PC-3 (cell line): ENCODE measurements at places on chromosomes 13 and 19. TPM values are rescaled to one million over a fixed set of nuclear protein-coding genes. Genes with fewer than 3 reads are reported as not detected.
A peak's percentile ranks its signal among the peaks of the same experiment; 100 is the strongest.

DNA sequence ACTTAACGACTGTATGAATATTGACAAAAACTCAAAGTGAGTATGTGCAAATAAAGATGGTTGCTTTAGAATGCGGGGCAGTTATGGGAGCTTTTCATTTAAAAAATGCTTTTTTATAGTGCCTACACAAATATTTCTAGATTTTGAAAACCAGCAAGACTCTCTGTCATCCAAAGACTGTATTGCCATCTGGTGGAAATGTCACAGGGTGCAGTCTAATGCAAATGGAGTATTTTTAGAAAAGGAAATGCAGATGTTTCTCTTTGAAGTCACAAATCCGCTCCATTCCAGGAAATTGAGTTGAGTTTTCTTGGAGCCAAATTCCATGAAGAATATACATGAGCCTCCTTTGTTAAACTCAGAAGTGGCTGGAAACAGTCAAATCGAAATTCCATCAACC is 2.3 kb upstream of the C1QTNF9B start:
- H3K27ac ChIP-seq, result no peak overlapping the region
- H3K4me3 ChIP-seq, result no peak overlapping the region
- H3K27me3 ChIP-seq, result no peaks in the 10 kb centered on the region
- H3K4me1 ChIP-seq, result peaks cover 17% of the 10 kb centered on the region

GRCh38 chr19:45498411-45499195 is at the start of gene PPM1N:
PPM1N (plus strand) TSS chr19:45498443; CDS start chr19:45498473, 30 bp downstream.
- peaks cover 7% of the 10 kb centered on the region; the same call in 1 of the 2 replicates for H3K4me1 ChIP-seq
- H3K4me3 ChIP-seq, result peak within 1 kb of the TSS; percentile 64
- H3K36me3 ChIP-seq, result no peaks in the 10 kb centered on the region
- no peak within 1 kb of the TSS for H3K27ac ChIP-seq

DNA sequence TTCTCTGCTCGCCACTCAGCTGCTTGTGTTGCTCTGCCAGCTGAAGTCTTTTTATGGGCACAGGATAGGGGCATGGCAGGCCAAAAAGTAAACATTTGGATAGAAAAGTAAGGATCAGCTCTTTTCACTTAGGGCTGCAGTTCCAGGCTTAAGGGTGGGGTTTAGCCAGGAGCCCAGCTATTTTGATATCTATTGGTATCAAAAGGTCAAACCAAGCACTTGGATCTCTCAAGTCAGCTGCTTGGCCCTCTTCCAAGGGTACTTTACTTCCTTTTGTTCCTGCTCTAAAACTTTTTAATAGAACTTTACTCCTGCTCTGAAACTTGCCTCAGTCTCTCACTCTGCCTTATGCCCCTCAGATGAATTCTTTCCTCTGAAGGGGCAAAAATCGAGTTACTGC is 55.7 kb upstream of the ABCC4 start:
- 0 out of 2 replicates have a peak, but pooled peaks cover 3% of the 10 kb centered on the region for H3K4me1 ChIP-seq
- H3K36me3 ChIP-seq, result no peaks in the 10 kb centered on the region
- H3K27me3 ChIP-seq, result no peaks in the 10 kb centered on the region
- DNase-seq, result no peak
- no peak overlapping the region for H3K4me3 ChIP-seq

DNA sequence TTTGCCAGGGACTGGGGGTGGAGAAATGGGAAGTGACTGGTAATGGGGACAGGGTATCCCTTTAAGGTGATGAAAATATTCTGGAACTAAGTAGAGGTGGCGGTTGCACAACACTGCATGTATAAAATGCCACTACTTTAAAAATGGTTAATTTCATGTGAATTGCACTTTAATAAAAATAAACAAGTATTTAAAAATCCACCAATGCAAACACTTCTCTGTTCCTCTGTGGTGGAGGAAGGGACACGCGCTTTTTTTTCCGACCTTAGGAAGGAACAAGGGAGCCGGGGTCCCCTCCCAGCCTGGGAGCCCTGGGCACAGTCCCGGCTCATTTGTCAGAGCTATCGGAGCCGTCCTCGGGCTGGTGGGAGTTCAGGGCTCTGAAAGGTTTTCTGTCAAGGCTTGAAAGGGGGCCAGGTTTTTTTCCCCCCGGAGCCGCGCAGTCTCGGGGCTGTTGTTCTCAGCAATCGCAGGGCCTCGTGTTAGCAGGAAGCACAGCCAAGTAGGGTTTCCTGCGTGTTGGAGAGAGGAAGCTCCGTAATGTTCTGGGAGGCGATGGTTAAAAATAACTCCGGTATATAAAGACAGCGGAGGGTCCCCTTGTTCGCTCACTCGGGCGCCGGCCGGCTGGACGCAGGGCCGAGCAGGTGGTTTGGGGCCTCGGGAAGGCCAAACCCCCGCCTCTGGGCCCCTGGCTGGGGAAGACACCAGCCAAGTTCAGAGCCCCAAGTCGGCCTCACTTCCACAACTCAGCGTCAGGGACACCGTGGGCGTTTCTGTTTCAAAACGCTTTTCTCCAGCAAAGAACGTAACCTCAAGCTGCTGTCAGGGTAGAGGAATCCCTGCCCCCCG is 41.2 kb upstream of the KLF2 start:
- no peak overlapping the region for H3K4me3 ChIP-seq
- H3K4me1 ChIP-seq, result peaks cover 18% of the 10 kb centered on the region
- H3K36me3 ChIP-seq, result no peaks in the 10 kb centered on the region
- H3K27ac ChIP-seq, result no peak overlapping the region
- H3K27me3 ChIP-seq, result no peaks in the 10 kb centered on the region

GRCh38 chr19:17406046-17406886 is 836 bp upstream of the BST2 start:
- no peak for DNase-seq
- no peak overlapping the region for H3K27ac ChIP-seq
- H3K27me3 ChIP-seq, result no peaks in the 10 kb centered on the region

GRCh38 chr19:45613926-45614725 is 12.1 kb upstream of the GPR4 start:
- H3K36me3 ChIP-seq, result peaks cover 10% of the 10 kb centered on the region; the same call in 1 of the 2 replicates
- H3K27ac ChIP-seq, result peak overlapping the region; percentile 99
- H3K4me3 ChIP-seq, result peak overlapping the region; percentile 50
- peaks cover 24% of the 10 kb centered on the region for H3K4me1 ChIP-seq

DNA sequence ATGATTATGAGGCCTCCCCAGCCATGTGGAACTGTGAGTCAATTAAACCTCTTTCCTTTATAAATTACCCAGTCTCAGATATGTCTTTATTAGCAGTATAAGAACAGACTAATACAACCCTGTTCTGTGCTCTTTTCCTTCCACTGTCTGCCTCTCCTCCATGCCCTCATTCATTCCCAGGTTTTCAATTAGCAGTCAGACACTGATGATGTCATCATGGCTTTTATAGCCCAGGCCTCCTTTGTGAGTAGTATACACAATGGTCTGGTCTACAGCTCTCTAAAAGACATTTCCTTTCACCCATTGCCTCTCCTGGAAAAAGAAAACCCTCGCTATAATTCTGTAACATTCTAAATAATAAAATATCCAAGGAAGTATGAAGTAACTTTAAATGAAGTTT is 25.5 kb downstream of the FGF14 start:
- H3K4me3 ChIP-seq, result no peak overlapping the region
- H3K4me1 ChIP-seq, result no peaks in the 10 kb centered on the region
- H3K27ac ChIP-seq, result no peak overlapping the region
- 0 out of 2 replicates have a peak, but pooled peaks cover 6% of the 10 kb centered on the region for H3K27me3 ChIP-seq

GRCh38 chr13:33213797-33214196 is 71.8 kb downstream of the STARD13 start:
- no peaks in the 10 kb centered on the region for H3K36me3 ChIP-seq
- H3K4me1 ChIP-seq, result peaks cover 22% of the 10 kb centered on the region
- no peak overlapping the region for H3K27ac ChIP-seq
- DNase-seq, result no peak

GRCh38 chr13:101917833-101918661 is 465.6 kb downstream of the ITGBL1 start:
- H3K27me3 ChIP-seq, result peaks cover 71% of the 10 kb centered on the region
- no peak for DNase-seq
- H3K4me1 ChIP-seq, result no peaks in the 10 kb centered on the region
- no peaks in the 10 kb centered on the region for H3K36me3 ChIP-seq

- peaks cover 33% of the 10 kb centered on the region for H3K4me1 ChIP-seq
- peak overlapping the region; percentile 3; the same call in 1 of the 2 replicates for H3K27ac ChIP-seq
- no peak overlapping the region for H3K4me3 ChIP-seq
- no peaks in the 10 kb centered on the region for H3K27me3 ChIP-seq
- peak; percentile 31 for DNase-seq
- no peaks in the 10 kb centered on the region for H3K36me3 ChIP-seq
Measured at GRCh38 chr13:109816112-109816807, 29.9 kb upstream of the IRS2 start.

- H3K4me3 ChIP-seq, result no peak overlapping the region
- peaks cover 81% of the 10 kb centered on the region for H3K27me3 ChIP-seq
- no peak overlapping the region for H3K27ac ChIP-seq
- no peaks in the 10 kb centered on the region for H3K4me1 ChIP-seq
- no peak for DNase-seq
- no peaks in the 10 kb centered on the region for H3K36me3 ChIP-seq
Measured at GRCh38 chr19:51644636-51645271, 1.9 kb downstream of the SIGLEC14 start.

- H3K27ac ChIP-seq, result no peak overlapping the region
- no peaks in the 10 kb centered on the region for H3K27me3 ChIP-seq
- H3K4me1 ChIP-seq, result no peaks in the 10 kb centered on the region
Measured at GRCh38 chr13:106917024-106917571, 349.2 kb upstream of the ARGLU1 start.

- peaks cover 5% of the 10 kb centered on the region for H3K4me1 ChIP-seq
- DNase-seq, result no peak
- H3K4me3 ChIP-seq, result no peak overlapping the region
Measured at GRCh38 chr13:112905619-112905989, 63.4 kb upstream of the MCF2L start.

DNA sequence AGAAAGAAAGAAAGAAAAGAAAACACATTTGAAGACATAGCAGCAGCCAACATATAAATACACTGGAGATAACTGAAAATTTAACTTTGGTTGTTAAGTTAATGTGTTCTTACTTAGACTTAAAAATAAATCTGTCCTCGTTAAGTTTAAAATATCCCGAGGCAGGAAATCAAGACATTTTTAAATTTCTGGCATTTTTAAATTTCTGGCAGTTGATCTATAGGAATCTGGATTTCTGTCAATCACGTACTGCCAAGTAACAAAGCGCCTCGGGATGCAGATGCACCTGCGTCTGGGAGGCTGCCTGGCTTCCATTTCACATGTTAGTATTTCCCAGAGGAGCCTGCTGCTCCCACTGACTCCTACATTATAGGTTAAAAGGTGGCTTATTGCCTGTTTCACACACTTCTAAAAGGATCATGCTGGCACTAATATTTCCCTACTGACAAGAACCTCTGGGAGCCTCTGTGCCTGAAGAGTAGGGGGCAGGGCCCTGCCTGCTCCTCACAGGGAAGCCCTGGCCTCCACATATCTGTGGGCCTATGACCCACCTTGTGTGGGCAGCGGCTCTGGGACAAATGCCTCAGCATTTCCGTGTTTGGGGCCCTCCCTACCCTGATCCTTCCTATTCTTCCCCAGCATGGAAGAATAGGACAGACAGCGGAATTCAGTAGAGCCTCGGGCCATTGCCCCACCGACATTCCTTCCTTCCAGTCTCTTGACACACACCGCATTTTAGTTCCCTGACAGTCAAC is 62.8 kb upstream of the ATP12A start:
- no peaks in the 10 kb centered on the region for H3K27me3 ChIP-seq
- H3K4me3 ChIP-seq, result no peak overlapping the region
- no peaks in the 10 kb centered on the region for H3K4me1 ChIP-seq
- H3K36me3 ChIP-seq, result no peaks in the 10 kb centered on the region
- DNase-seq, result no peak
- H3K27ac ChIP-seq, result no peak overlapping the region

- H3K27me3 ChIP-seq, result no peaks in the 10 kb centered on the region
- no peaks in the 10 kb centered on the region for H3K36me3 ChIP-seq
- H3K27ac ChIP-seq, result no peak overlapping the region
- no peak overlapping the region for H3K4me3 ChIP-seq
- no peaks in the 10 kb centered on the region for H3K4me1 ChIP-seq
Measured at GRCh38 chr19:34505321-34506025, 23.9 kb downstream of the WTIP start.

GRCh38 chr19:31906111-31906871 is 439.1 kb upstream of the ZNF507 start:
- no peaks in the 10 kb centered on the region for H3K4me1 ChIP-seq
- no peak for DNase-seq
- H3K27me3 ChIP-seq, result no peaks in the 10 kb centered on the region

DNA sequence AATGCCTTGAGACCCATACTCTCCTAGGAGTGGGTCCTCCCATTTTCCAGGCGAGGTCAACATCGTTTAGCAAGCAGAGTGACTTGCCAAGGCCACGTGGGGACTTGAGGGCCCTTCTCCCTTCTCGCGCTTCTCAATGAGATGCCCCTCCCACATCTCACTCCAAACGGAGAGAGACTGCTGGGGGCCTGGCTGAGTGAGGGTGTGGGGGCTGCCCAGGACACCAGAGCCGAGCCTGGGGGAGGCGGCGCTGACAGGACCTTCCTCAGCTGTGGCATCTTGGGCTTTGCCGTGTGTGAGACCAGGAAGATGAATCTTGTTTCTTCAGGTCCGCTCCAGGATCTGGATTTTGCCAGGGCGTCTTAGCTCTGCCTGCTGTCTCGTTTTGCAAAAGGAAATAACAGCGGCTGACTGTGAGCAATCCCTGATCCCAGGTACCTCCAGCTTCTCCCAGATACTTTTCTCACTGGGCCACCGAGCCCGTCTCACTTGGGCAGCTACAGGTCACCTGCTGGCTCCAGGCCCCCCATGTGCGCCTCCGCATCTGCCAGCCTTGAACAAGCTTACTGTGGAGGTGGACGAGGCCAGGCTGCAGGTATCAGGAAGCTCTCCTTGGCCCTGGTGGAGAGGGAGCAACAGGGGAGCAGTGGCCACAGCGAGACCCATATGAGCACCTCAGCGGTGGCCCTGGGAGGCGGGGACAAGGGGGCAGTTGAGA is 6.0 kb downstream of the COX6B2 start:
- peaks cover 11% of the 10 kb centered on the region for H3K27me3 ChIP-seq
- DNase-seq, result no peak
- H3K27ac ChIP-seq, result no peak overlapping the region
- no peaks in the 10 kb centered on the region; the same call in 1 of the 2 replicates for H3K36me3 ChIP-seq
- no peak overlapping the region for H3K4me3 ChIP-seq
- peaks cover 37% of the 10 kb centered on the region for H3K4me1 ChIP-seq

- H3K27me3 ChIP-seq, result peaks cover 45% of the 10 kb centered on the region
- no peaks in the 10 kb centered on the region for H3K4me1 ChIP-seq
- no peak overlapping the region for H3K4me3 ChIP-seq
- DNase-seq, result no peak
- H3K36me3 ChIP-seq, result no peaks in the 10 kb centered on the region
Measured at GRCh38 chr13:108278466-108278865, 8.9 kb downstream of the TNFSF13B start.

- no peak overlapping the region for H3K27ac ChIP-seq
- peaks cover 18% of the 10 kb centered on the region for H3K4me1 ChIP-seq
- no peaks in the 10 kb centered on the region for H3K36me3 ChIP-seq
- no peaks in the 10 kb centered on the region for H3K27me3 ChIP-seq
- no peak for DNase-seq
Measured at GRCh38 chr13:41541142-41541938, 84.0 kb downstream of the RGCC start.

Gene MAB21L1
- not detected in 2 replicates for total RNA-seq

Gene ZNF723
- not detected in 2 replicates for total RNA-seq

Gene CA11
- 0.63 and 4.1 TPM in 2 replicates for total RNA-seq

Gene RAB20
- total RNA-seq, result 22.9 and 27.9 TPM in 2 replicates

Gene FUT3
- 7.7 and 7.8 TPM in 2 replicates for total RNA-seq
